K562 (cell line): ENCODE measurements at places on chromosomes 2 and 18. TPM values are rescaled to one million over a fixed set of nuclear protein-coding genes. Genes with fewer than 3 reads are reported as not detected.

Gene SLC4A5
- 0.13 and 0.77 TPM in 2 replicates for polyA plus RNA-seq

Gene GATA6
- polyA plus RNA-seq: 0.13 TPM in 1 of 2 replicates, not detected in the other

Gene DSG1
- 0.07 and 0.16 TPM in 2 replicates for polyA plus RNA-seq

Gene WNT10A
- polyA plus RNA-seq: not detected in 2 replicates

Gene LRATD1
- polyA plus RNA-seq: 3.5 and 3.7 TPM in 2 replicates

Gene LYG1
- polyA plus RNA-seq: 1.2 and 1.7 TPM in 2 replicates

Gene LIPT1
- polyA plus RNA-seq: 10.5 and 12.1 TPM in 2 replicates

Gene CD226
- polyA plus RNA-seq: 0.50 and 0.80 TPM in 2 replicates

Gene CTAGE1
- polyA plus RNA-seq: not detected in 2 replicates

Gene TTR
- polyA plus RNA-seq: 0.17 TPM in 1 of 2 replicates, not detected in the other

Gene MOB1A
- polyA plus RNA-seq: 46.7 and 57.3 TPM in 2 replicates
